COLO829 (cell line): ENCODE measurements at places on chromosomes 11 and 22.

DNA sequence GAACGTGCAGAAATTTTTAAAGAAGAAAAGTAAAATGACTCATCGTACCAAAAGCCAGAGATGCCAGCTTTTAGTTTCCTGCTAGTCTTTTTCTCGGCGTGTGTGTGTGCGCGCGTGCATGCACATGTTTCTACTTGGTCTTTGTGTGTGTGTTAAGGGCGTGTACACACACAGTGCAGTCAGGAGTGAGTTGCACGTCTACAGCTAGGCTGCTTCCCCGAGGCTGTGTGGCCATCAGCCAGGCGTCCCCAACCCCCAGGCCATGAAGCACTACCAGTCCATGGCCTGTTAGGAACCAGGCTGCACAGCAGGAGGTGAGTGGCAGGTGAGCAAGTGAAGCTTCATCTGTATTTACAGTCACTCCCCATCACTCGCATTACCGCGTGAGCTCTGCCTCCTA lies 36.4 kb downstream of the KCNQ1 start:
- no peak for DNase-seq

DNA sequence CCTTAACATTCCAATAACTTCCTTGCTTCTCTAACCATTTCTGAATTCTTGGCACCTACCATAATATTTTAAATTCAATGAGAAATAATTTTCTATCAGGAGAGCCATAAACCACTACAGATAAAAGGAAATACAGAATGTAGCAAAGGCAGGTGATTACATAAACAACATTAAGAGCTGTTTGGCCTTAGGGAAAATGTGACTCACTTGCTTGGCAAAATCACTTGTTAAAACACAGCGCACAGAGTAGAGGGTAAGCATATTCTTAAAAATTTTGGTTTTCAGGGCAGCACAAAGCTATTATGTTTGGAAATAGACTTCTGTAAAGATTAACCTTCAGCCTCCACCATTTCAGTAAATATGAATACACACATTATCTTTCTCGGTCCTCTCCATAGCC lies 26.4 kb downstream of the IZUMO1R start:
- DNase-seq, result peak; percentile 28

- peak; percentile 39 for DNase-seq
Observed at GRCh38 chr11:44179173-44179572, 83.7 kb downstream of the EXT2 start.

DNA sequence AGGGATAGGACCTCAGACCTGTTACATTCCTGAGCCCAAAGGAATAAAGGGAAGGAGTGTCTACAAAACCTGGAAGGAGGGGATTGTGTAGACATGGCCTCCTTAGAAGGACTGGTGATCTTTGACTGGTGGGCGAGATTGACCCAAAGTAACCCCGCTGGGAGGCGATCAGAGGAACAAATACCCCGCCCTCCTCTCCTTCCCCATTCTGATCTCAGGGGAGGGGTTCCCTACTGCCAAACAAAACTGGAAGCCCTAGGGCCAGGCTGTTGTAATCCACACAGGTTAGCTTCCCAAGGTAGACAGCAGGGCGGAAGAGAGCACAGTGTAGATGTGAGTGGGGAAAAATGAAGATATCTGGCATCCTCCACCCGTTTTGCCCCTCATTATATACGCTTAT lies 24.7 kb downstream of the NCF4 start:
- no peak for DNase-seq

- DNase-seq, result no peak
Observed at GRCh38 chr22:31957970-31958594, 13.7 kb downstream of the YWHAH start.
